H1 (cell line): ENCODE measurements at places on chromosomes 7 and 10.

- no peaks in the 10 kb centered on the region for H3K4me1 ChIP-seq
- no peak overlapping the region for H3K27ac ChIP-seq
- no peaks in the 10 kb centered on the region for H3K27me3 ChIP-seq
- H3K4me3 ChIP-seq: no peak overlapping the region
- no peaks in the 10 kb centered on the region for H3K36me3 ChIP-seq
Observed at GRCh38 chr10:109953766-109954165, 30.5 kb upstream of the XPNPEP1 start.

- H3K27ac ChIP-seq: no peak overlapping the region
- no peaks in the 10 kb centered on the region for H3K4me1 ChIP-seq
- DNase-seq: no peak
- H3K27me3 ChIP-seq: no peaks in the 10 kb centered on the region
Observed at GRCh38 chr7:98185101-98185500, 26.1 kb upstream of the BHLHA15 start.

DNA sequence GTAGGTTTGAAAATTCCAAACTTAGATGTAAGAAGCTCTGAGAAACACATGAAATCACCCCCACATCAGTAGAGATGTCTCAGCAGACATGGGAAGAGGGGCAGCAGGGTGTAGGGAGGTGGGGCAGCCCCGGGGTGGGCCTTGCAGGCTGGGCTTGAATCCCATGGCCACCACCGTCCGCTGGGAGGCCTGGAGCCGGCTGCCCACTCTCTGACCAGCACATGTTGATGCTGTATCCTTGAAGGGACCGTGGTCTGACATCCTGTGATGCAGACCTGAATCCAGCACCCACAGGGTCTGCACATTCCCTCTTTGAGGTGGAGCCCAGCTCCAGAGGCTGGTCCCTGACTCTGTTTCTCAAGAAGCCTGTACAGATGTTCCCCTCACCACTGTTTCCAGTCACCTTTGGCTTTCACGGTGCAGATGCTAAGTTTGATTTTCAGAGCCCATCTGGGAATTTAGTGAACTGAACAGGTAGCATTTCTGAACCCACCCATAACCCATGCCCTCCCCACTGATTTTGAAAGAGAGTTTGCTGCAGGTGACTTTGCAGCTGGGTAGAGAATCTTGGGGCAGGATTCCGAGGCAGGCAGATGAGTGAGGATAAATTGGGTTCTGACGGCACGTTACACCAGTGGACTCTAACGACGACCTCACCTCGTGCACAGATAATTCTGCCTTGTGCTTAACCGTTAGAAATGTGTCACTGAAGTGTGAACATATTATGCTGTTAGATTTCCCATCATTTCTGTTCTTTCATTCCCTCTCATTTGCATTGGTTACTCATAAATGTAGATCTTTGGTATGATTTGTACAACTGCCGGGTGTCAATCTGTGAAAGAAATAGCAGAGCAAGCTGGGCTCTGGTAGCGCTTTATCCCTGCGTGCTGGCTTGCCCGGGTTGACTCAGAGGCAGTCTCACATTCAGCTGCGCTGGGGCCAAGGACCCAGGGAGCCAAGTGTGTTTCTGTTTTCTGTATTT, 45.7 kb downstream of the IKZF1 start:
- H3K27me3 ChIP-seq: no peaks in the 10 kb centered on the region
- H3K27ac ChIP-seq: no peak overlapping the region
- no peaks in the 10 kb centered on the region for H3K36me3 ChIP-seq
- DNase-seq: no peak
- H3K4me1 ChIP-seq: no peaks in the 10 kb centered on the region

DNA sequence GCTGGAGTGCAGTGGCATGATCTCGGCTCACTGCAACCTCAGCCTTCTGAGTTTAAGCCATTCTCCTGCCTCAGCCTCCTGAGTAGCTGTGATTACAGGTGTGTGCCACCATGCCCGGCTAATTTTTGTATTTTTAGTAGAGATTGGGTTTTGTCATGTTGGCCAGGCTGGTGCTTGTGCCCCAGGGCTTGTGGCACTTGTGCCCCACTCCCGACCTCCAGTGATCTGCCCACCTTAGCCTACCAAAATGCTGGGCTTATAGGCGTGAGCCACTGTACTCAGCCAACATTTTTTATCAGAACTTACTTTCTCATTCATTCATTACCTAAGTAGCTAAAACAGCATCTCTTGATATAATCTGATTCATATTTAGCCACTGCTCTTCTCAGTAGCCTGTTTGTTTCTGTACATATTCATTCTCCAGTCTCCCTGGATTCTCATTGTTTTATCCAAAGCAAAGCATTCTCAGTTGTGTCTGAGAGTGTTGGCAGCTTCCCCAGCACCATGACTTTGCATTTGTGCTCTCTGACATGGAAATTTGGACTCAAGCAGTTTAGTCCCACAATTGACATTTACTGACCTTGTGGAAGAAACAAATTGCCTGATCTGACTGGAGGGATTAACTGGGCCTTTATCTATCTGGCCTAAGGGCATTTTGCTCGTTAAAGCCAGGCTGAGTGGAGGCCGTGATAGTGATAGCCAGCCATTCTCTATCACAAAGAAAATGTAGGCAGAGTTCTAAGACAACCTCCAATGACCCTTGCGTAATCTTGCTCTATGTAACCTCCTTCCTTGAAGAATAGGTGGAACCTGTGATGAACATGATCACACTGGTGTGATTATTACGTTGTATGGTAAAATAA, 44.9 kb downstream of the AKR1B15 start:
- no peak overlapping the region for H3K4me3 ChIP-seq
- H3K4me1 ChIP-seq: no peaks in the 10 kb centered on the region
- no peak overlapping the region for H3K27ac ChIP-seq
- no peaks in the 10 kb centered on the region for H3K27me3 ChIP-seq
- no peaks in the 10 kb centered on the region for H3K36me3 ChIP-seq
- no peak for DNase-seq

- H3K36me3 ChIP-seq: no peaks in the 10 kb centered on the region
- H3K27me3 ChIP-seq: no peaks in the 10 kb centered on the region
- no peaks in the 10 kb centered on the region for H3K4me1 ChIP-seq
- no peak overlapping the region for H3K27ac ChIP-seq
- H3K4me3 ChIP-seq: no peak overlapping the region
- no peak for DNase-seq
Observed at GRCh38 chr7:15389073-15389472, 172.7 kb downstream of the AGMO start.

GRCh38 chr7:142579946-142580345, 169.3 kb upstream of the PRSS1 start:
- no peak for DNase-seq
- H3K4me3 ChIP-seq: no peak overlapping the region
- no peaks in the 10 kb centered on the region for H3K4me1 ChIP-seq
- no peaks in the 10 kb centered on the region for H3K27me3 ChIP-seq
- no peak overlapping the region for H3K27ac ChIP-seq

GRCh38 chr10:115844591-115844990, 428.4 kb downstream of the GFRA1 start:
- H3K4me3 ChIP-seq: no peak overlapping the region
- H3K27me3 ChIP-seq: no peaks in the 10 kb centered on the region
- no peak overlapping the region for H3K27ac ChIP-seq
- no peak for DNase-seq
